ENCODE measurements at places on chromosomes 2 and 18.

DNA sequence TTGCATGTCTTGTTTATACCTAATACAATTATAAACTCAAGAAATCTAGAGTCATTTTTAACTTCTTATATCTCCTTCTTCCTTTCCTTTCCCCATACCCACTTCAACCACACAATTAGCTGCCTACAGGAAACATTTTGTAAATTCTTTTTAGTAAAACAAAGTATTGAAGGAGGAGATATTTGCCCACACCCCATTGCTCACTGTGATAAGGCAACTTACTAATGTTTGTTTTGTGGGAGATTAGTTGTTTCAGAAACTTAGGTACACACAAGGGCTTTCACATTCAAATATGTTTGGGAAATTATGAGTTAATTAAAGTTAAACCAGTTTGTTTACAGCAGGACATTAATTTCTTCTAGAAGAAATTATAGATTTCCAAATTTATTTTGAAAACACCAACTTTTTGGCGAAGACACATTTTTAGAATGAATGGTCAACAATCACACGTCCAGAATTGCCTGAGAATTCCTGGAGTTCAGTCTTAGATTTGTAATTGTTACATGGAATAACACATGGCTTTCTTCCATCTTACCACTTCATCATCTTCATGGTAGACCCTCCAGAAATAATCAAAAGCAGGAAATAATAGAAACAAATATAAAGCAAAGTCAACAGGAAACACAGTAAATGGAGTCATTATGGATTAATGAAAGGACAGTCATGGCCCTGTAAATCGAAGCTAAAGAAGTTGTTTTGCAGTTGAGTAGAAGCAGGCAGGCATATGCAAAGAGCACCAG lies 62.5 kb upstream of the RAB27B start:
- DNase-seq = no peak

- no peak for DNase-seq
These were observed 51.4 kb downstream of the ZNF236 start for GRCh38 chr18:76873713-76874112.

DNA sequence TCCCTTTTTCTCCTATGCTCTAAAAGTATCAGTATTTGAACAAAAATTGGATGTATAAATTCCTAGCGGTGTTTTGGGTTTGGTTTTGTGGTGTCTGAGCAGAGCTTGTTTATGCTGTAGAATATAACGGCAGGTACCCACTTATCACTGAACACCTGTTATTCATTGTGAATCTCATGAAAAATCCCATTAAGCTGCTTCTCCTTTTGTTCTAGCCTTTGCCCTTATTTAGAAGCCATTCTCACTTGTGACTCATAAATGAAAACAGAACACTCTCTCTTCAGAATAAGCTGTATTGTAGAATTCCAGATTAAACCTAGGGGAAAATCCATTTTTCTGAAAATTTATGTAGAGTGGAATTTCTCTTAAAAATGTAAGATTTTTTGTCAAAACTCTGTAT lies 104.0 kb downstream of the PRPF40A start:
- no peak for DNase-seq

DNA sequence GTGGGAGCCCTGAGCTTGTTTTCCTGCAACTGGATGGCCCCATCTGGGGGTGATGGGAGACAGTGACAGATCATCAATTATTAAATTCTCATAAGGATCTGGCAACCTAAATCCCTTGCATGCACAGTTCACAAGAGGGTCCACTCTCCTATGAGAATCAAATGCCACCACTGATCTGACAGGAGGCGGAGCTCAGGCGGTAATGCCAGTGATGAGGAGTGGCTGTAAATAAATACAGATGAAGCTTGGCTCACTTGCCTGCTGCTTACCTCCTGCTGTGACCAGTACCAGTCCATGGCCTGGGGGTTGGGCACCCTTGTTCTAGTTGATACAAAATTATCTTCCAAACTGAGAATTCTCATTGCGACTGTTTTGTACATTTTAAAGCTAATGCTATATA lies 258.6 kb downstream of the CTNNA2 start:
- no peak for DNase-seq

- DNase-seq = no peak
These were observed 55.6 kb downstream of the FAM117B start for GRCh38 chr2:202690321-202690900.

DNA sequence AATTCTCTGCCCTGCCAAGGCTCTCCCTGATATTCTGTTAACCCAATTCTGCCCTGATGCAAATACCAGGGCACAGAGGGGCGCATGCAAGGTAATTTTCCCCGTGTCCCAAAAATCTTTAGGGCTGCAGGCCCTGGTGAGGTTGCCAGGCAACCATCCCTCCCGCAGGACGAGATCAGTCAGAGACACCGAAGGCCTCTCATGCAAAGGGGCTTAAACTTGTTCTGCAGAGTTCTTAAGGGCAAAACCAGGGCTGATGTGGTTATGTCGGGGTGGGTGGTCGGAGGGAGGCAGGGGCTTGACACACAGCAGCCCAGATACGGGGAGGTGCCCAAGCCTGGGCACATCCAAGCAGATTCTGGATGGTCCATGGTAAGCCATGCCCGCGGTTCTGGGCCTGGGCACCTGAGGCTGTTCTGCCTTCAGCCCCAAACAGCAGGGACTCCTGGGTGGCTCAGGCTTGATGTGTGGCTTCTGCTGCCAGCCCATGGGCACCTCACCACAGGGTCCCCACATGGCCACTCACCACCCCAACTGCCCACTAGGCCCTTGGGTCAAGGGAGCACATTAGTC lies 27.2 kb downstream of the STEAP3 start:
- no peak for DNase-seq

DNA sequence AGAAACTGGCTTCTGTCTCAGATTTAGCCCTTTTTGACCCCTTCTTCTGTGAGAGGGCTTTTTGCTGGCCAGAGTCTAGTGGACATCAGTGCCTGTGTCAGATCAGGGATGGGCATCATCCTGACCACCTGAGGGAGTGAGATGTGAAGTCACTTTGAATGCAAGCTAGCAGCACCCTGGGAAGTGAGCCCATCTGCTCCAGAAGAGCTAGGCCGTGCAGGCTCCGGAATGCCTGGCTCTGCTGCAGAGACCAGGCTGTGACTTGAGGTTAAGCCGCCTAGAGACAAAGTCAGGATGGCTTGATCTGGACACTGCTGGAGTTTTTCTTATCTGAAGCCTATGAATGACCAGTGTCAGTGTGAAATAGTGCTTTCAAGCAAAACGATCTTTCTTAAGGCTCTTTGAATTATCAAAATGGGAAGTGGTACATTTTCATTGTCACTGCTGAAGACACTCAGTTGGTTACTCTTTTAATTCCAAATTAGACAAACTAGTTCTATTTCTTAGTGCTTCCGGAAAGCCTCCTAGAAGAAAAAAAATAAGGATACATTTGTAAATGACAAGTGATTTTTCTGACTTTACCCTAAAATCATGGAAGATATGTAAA lies 20.8 kb downstream of the DGUOK start:
- no peak for DNase-seq

- DNase-seq = no peak
These were observed 4.3 kb downstream of the MCEE start for GRCh38 chr2:71125506-71126294.

GRCh38 chr2:200360364-200360763 lies 53.9 kb downstream of the SPATS2L start:
- DNase-seq = no peak

DNA sequence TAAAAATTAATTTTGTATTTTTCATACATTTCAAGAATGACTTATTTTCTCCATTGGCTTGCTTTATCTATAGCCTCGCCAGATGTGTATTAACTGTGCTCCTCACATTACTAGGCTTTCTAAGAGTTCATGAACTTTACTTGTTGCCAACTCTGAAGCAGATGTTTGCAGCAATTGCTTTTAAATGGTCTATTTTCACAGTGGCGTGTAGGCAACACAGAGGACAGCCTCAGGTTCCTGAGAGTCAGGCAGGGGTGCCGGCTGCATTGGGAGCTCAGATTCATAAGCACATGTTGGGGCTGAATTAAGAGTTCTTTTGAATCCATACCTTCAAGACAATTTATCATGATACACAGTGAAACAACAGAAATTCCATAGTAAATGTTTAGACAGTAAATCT lies 179.2 kb upstream of the PXDN start:
- no peak for DNase-seq

- no peak for DNase-seq
These were observed 83.0 kb downstream of the MARCO start for GRCh38 chr2:119025013-119025412.

- peak; percentile 43 for DNase-seq
These were observed 29.8 kb downstream of the TOGARAM2 start for GRCh38 chr2:29010946-29011345.

GRCh38 chr2:206707164-206707701 lies 11.0 kb downstream of the DYTN start:
- DNase-seq = no peak

GRCh38 chr18:35775887-35776286 lies 194.3 kb downstream of the GALNT1 start:
- no peak for DNase-seq

DNA sequence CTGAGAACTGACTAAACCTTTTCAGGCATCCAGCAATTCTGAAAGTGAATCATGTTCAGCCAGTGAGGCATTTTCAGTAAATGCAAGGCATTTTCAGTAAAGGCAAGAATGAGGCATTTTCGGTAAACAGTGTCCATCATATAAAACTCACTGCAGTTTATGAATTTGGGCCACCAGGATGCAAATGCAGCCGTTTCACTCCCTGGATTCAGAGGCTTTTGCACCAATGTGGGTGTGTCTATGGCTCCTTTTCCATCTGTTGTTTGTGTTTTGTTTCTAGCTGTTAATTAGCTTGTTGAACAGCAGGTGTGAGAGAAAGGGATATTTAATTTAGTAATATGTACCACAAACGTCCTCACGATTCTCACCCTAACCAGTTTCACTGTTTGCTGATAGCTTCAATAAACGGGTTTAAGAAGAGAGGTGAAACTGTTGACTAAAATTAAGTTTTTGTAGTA lies 116.3 kb upstream of the PGAP1 start:
- no peak for DNase-seq

DNA sequence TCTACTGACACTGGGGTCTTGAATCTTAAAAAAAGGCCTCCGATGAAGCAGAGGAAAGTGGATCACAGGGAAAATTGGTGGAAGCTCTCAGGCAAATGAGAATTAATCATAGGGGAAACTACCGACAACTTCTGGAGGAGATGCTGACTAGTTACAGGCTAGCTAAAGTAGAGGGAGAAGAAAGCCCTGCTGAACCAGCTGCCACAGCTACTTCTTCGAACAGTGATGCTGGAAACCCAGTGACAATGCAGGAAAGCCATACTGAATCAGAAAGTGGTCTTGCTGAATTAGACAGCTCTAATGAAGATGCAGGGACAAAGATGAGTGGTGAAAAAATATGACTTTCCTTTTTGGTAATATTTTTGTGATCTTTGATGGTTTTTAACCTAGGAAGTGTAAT lies 44.9 kb upstream of the SLC3A1 start:
- DNase-seq = no peak

GRCh38 chr2:26679867-26680266 lies 12.7 kb upstream of the KCNK3 start:
- DNase-seq = no peak

DNA sequence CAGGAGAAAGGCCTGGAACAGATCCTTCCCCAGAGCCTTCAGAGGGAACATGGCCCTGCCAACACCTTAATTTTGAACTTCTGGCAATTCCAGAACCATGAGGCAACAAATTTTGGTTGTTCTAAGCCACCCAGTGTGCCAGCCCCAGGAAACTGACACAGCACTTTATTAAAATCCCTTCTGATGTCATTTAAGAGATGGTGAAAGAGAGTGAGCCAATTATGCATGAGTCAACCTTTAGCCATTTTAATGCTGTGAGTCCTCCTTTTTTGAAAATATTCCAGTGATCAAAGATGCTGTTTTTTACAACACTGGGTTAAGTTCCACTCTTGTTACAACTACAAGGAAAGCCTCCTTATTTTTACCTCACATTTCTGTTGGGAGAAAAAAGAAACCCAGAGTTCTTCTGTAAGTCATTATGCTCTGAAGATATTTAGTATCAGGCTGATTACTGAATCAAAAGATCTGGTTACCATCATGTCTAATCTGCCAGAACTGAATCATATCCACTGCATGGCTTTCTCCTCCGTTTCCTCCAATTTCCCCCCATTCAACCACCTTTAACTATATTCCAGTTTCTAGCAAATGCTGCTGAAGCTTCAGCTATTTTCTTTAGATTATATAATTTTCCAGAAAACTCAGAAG lies 235.4 kb downstream of the TXNL1 start:
- no peak for DNase-seq

GRCh38 chr2:503288-503999 lies 173.8 kb downstream of the TMEM18 start:
- DNase-seq = no peak

DNA sequence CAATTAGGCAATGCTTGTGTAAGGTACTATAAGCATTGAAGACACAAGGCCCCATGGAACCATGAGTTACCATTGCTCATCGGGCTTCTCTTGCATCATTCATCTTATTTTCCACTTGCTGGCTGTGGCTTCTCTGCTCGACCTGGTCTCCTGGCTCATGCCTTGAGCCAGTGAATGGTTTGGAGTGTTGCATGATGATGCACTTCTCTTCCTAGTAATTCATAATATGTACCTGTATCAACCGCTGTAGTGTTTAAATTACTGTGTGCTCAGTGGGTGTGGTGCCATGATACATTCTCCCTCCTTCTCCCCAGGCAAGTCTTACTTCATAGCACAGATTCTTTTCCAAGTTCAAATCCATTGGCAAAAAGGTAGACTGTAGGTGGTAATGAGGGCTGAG lies 66.8 kb downstream of the ABCA12 start:
- no peak for DNase-seq

DNA sequence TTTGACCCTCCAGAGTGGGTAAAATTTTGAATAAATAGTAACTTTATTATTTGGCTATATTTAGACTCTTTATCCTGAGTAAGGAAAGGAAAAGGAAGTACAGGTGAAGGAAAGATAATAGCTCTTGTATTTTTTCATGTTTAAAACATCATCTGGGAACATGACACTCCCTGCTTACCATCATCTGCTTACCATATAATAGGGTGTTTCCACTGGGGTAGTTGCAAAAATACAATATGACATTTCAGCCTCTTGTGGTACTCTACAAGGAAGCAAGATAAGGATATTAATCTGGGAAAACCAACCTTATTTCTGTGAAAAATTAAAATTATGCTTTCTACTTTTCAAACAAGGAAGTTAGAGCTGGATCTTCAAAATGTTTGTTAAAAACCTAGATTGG lies 9.9 kb downstream of the RELCH start:
- DNase-seq = no peak

- DNase-seq = no peak
These were observed 117.8 kb downstream of the NFATC1 start for GRCh38 chr18:79513381-79514081.

Data from activated CD4-positive, alpha-beta T cell treated with anti-CD3 and anti-CD28 coated beads, Interleukin-2, amount 50 U/mL, for 1 hour (primary cell).